ENCODE measurements at places on chromosomes 1 and 21.

DNA sequence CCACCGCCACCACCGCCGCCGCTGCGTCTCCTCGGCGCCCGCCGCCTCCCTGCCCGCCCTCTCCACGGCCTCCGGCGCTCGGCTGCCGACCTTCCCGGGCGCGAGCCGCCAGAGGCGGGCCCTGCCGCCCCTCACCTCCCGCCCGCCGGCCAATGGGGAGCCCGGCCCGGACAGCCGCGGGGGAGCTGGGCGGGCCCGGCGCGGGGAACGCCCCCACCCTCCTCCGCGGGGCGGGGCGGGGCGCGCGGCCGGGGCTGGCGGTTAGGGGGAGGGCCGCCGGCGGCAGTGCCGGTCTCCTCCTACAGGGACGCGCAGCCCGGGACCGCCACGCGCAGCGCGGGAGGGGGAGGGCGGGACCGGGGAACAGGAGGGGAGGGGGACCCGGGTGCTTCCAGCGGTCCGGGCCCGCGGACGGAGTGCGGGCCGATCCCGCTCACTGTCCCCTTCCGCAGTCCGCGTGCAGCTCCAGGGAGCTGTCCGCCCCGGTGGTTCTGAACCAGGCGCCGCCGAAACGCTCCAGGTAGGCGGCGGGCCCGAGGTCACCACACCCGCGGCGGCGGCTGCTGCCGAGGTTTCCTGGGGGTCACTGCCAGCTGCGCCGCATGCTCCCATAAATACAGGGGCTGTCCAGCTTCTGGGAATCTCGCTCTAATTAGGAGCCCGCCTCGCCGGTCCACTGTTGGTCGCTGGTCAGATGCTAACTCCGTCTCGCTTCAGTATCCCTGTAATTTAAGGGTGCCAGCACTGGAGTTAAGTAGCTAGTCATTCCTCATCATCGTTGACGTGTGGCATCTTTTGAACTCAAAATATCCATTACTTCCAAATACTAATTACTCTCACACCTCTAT lies at the start of gene PGBD5:
PGBD5 (minus strand) TSS at position 87 of the 848 bp plus-strand sequence. CDS start 404 bp downstream, outside the sequence.
- DNase-seq, result peak; percentile 25

- DNase-seq, result no peak
Observed at GRCh38 chr1:104932949-104933679, 1183.4 kb downstream of the AMY1C start.

GRCh38 chr1:240134596-240134995 lies 42.9 kb downstream of the FMN2 start:
- no peak for DNase-seq

DNA sequence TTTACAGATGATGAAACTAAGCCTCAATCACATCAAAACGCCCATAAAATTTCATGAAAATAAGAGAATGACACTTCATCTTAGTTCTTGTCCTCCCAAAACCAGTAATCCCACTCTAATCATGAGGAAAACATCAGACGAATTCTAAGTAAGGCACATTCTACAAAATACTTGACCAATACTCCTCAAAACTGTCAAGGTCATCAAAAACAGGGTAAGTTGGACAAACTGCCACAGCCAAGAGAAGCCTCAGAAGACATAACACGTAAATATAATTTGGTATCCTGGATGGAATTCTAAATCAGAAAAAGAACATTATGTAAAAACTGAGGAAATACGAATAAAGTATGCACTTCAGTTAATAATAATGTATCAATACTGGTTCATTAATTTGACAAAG lies 128.2 kb downstream of the DPYD start:
- no peak for DNase-seq

DNA sequence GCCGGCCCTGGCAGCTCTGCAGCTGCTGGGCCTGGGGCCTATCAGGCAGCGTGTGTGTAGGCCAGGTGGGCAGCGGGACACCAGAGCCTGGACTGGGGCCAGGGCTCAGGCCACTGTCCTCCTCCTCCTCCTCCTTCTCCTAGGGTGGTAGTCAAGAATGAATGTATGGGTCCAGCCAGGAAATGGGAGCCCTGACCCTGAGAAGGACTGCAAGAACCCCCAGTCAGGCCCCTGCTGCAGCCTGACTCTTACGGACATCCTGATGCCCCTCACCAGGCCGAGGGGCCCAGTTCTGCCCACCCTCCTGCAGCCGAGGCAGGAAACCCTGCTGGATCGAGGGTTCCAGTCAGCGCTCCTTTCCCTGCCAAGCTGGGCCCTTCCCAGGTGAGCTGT lies 3.5 kb downstream of the SLFNL1 start:
- no peak for DNase-seq

GRCh38 chr1:206779638-206780037 lies 7.3 kb upstream of the IL10 start:
- no peak for DNase-seq

GRCh38 chr1:192797143-192797542 lies 11.7 kb upstream of the RGS2 start:
- no peak for DNase-seq

- no peak for DNase-seq
Observed at GRCh38 chr21:44954281-44954771, 14.5 kb downstream of the SLX9 start.

- no peak for DNase-seq
Observed at GRCh38 chr21:45054927-45055612, 19.3 kb upstream of the ADARB1 start.

DNA sequence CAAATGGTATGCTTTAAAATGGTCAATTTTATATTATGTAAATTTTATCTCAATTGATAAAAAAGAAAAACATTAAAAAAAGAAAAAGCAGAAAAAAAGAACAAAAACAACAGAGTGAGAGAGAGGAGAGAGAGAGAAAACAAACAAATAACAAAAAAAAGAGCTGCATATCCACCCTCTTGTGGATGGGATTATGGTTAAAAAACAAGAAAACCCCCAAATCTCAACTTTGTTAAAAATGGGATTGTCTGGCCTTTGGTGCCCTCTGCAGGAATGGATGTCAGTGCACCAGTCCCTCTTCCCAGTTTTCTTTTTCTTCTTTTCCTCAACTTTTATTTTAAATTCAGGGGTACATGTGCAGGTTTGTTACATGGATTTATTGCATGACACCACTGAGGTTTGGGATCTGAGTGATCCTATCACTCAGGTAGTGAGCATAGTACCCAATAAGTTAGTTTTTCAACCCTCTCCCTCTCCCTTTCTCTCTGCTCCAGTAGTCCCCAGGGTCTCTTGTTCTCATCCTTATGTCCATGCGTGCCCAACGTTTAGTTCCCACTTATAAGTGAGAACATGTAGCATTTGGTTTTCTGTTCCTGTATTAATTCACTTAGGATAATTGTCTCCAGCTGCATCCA lies 28.1 kb downstream of the RNF187 start:
- DNase-seq, result peak; percentile 20

DNA sequence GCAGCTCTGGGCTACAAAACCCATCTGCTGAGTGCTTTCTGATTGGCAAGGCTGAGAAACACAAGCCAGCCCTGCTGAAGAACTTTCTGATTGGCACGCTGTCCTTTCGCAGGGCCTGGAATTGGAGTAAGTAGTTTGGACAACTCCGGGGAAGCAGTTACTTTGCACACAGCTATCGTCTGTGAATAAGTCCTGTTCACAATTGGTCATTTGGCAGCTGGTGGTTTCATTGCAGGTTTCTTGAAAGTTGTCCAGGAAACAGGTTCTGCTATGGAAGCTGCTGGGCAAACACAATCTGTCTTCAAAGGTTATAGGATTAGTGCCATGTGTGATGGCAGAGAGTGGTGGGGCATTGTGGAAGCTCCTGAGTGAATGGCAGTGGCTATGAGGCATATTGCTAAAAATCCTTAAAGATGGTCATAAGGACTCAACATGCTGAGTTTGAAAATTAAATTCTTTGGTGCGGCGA lies at the start of gene KRTAP27-1:
KRTAP27-1 (minus strand) TSS at position 419 of the 469 bp plus-strand sequence; CDS start at position 393, 26 bp downstream.
- DNase-seq, result no peak

- no peak for DNase-seq
Observed at GRCh38 chr1:7298145-7298544, 473.0 kb upstream of the VAMP3 start.

GRCh38 chr1:201636097-201636496 lies 97.2 kb downstream of the NAV1 start:
- no peak for DNase-seq

DNA sequence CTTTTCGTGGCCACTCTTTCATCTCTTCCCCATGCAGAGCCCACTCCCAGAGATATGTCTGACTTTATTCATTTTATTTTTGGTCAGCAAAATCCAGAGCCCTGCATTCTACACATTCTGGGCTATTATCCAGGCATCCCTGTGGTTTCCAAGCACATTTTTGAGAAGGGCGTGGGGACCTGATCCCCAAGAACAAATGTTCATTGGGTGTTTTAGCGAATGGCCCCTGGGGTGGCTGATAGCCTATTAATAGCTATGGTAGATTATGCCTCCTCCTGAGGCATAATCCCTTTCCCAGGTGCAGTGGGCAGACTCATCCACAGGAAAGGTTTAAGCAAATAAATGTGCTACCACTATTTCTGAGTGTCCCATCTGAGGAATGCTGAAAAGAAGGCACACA lies 511.8 kb upstream of the USP24 start:
- no peak for DNase-seq

GRCh38 chr1:40338745-40339419 lies 21.8 kb upstream of the COL9A2 start:
- DNase-seq, result no peak

DNA sequence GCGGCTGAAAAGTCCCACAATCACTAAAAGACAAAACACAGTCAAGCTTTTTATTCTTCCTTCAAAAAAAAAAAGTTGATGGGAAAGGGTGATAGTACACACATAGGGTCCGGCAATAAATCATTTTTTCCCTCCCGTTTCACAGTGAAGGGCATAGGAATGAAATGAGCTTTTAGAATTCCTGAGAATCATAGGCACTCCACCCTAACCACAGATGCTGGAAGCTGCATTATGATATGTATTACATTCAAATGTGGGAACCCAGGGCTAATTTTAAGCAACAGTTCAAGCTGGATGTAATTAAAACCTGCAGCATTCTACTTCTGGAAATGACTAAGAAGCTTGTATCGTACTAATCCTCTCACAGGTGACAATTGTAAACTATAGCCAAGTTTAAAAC lies 75.7 kb upstream of the KCNJ15 start:
- no peak for DNase-seq

GRCh38 chr1:162303004-162303344 lies 73.7 kb downstream of the SPATA46 start:
- no peak for DNase-seq

- DNase-seq, result no peak
Observed at GRCh38 chr21:37531431-37531932, 164.9 kb downstream of the DYRK1A start.

DNA sequence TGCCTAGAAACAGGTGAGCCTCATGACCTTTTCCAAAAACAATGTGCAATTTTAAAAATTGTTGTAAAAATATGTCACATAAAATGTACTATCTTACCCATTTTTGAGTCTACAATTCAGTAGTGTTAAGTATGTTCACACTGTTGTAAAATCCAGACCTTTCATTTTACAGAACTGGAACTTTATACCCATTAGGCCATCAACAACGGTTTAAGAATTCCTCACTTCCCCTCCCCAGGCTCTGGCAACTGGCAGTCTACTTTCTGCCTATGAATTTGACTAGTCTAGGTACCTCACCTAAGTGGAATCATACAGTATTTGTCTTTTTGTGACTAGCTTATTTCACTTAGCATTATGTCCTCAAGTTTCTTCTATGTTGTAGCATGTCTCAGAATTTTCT lies 8.6 kb downstream of the CTSE start:
- no peak for DNase-seq

DNA sequence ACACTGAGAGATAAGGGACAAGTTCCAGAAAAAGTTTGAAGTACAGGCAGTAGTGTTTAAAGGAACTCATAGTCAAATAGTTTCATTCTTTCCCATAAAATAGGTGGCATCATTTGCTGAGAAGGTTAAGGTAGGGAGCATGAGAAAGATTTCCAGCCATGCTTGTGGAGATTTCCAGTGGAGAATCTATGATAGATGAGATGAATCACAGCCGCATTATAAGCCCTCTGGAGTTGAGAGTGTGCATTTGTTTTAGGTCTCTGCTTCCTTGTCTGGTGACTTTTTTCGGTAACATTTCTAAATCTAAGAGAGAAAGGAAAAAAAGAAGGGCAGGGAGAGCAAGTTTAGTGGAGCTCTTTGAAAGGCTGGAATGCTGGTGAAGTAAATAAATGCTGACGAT lies 108.7 kb downstream of the DISP1 start:
- DNase-seq, result no peak

DNA sequence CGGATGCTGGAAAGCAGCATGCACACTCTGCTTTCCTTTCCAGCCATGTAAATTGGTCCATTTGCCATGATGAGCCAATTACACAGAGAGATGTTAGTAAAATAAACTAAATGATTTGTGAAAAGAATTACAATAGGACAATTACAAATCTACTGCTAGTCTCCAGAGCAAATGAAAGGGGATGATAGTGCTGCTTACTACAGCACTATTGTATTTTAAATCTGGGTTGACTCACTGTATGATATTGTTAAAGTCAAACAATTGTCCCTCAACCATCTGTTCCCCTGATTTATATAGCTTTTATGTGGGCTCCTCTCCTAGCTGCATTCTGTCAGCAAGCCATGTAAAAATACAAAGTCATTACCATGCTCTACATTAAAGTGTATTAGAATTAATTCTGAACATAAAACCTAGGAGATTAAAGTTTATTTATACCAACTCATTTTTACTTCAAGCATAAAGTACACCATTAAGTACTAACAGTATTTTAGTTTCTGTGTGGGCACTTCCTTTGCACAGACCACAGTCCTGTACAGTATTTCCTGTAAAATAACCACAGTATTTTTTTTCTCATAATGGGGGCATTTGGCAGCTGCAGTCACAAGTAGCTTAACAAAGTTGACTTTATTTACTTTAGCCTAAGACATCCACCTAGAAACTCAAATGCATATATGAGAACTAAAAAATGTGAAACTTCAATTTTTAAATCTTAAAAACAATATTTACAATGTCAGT lies 135.8 kb downstream of the VAV3 start:
- no peak for DNase-seq

DNA sequence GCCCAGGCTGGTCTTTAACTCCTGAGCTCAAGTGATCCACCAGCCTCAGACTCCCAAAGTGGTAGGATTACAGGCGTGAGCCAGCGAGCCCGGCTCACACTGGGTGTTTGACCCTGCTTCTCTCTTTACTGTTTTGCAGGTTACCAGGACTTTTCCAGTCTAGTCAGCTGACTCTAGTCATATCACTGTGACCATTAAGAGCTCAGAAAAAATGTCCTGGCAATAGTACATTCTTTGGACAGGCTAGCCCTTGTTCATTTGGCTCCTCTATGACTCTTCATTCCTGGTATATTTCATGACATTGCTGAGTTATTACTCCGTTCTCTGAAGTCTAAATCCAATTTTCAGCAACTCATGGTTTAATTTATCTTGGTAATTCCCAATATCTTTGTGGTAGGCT lies 8.0 kb upstream of the CA6 start:
- no peak for DNase-seq

GRCh38 chr21:41011951-41012366 lies 156.0 kb upstream of the BACE2 start:
- DNase-seq, result peak; percentile 67

GRCh38 chr1:89088572-89088971 lies 23.6 kb upstream of the GBP1 start:
- no peak for DNase-seq

- DNase-seq, result no peak
Observed at GRCh38 chr21:21241391-21241790, 243.2 kb downstream of the NCAM2 start.

GRCh38 chr21:37551993-37552355 lies 185.4 kb downstream of the DYRK1A start:
- DNase-seq, result no peak

- DNase-seq, result no peak
Observed at GRCh38 chr1:185498207-185498606, 181.2 kb upstream of the IVNS1ABP start.

GRCh38 chr1:21097729-21098128 lies 79.0 kb downstream of the EIF4G3 start:
- DNase-seq, result no peak
